ENCODE measurements at places on chromosomes 12 and 14.

DNA sequence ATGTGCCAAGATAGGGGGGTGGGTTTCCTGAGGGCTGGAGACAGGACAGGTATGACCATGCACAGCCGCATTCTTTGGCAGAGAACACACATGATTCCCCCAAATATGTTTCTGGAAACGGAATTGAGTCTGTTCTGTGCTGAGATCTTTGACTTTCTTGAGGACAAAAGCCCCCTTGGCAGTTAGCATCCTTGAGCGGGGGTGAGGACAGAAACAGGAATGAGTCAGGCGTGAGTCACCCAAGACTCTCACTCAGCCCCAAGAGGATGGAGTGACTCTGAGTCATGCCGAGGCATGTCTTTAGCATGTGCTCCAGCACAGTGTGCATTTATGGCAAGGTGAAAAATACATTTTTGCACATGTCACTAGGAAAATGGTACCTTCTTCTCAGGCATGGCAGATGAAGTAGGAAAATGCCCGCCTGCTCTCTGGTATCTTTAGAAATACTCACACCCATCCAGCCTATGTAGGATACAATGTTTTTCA lies 52.1 kb downstream of the DAD1 start:
- DNase-seq, result peak; percentile 95

DNA sequence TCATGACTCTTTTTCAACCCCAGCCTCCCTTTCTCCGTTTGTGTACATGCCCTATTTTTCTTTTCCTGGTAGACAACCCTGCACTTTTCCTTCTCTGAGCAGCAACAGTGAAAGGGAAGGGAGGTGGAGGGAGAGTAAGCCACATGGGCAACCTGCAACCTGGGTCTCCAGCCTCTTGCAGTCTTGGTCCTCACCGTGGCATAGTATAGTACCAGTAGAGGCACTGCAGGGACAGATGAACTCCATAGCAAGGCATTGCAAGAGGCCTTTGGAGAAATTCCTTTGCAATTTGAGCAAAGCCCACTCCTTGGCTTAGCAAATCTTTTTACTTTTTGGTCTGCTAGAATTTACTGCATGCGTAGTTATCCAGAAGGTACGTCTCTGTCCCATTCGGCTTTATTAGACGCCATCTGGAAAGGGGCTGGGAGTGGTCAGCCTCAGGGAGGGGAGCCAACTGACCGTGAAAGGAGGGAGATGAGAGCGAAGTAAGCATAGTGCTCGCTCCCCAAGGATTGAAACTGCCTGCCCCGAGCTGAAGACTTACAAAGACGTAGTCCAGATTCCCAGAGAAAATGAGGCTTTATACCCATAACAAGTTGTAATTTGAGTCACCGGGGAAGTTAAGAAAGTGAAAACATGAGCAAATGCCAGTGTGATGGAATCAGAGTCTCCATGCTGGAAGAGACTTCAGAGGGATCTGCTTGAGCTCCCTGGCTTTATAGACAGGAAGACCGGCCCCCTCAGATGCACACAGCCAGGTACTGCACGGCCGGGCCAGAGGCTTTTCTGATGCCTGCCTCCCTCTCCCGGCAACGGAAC lies 332.0 kb downstream of the CACNA1C start:
- peak; percentile 5 for DNase-seq

DNA sequence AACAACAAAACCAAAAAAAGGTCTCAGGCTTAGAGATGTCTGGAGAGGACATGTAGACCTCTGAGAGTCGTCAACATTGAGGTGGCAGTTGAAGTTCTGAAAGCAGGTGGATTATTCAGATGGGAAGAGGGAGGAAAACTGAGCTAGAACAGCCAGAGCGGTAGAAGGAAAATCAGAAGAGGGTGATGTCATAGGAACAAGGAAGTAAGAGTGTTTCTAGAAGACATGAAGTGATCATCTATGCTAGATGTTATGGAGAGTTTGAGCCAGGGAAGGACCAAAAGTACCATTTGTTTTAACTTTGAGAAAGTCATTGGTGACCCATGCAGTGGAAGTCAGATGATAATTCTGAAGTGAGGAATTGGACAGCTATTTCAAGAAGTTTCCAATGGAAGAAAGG lies 316.2 kb upstream of the RGS6 start:
- no peak for DNase-seq

DNA sequence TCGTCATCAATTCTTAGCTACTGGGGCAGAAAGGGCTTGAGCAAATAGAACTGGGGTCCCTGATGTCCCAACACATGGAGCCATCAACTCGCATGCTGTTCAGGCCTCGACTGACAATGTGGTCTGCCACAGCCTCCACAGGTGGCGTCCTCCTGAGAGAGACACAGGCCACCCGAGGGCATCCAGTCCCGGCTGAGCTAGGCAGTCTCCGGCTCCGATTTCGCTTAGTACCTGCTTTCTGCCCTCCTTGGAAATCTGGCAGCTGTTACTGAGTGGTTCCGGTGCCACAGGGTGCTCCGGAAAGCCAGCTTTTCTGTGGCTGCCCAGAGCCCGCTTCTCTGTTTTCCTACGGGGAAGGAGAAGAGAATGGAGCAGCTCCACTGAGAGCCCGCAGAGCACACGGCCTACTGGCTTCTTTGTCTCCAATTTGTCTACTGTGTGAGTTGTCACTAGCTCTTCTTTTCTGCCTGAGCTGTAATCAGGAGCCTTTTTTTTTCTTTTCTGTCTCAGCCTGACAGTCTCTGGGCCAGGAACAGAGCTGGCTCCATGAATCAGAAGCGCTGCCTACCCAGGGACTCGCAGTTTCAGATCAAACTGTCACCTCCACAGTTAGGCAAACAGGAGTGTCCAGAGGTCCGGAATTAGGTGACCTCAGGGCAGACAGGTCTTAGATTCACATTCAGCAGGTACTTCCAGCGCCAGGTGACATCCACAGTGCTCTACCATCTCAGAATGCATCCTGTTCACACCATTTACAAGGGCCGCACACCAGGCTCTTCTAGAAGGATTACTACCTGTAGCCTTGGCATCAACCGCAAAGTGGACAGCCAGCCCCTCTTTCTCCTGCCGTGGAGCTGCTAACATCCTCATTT lies 73.3 kb downstream of the MOK start:
- no peak for DNase-seq

DNA sequence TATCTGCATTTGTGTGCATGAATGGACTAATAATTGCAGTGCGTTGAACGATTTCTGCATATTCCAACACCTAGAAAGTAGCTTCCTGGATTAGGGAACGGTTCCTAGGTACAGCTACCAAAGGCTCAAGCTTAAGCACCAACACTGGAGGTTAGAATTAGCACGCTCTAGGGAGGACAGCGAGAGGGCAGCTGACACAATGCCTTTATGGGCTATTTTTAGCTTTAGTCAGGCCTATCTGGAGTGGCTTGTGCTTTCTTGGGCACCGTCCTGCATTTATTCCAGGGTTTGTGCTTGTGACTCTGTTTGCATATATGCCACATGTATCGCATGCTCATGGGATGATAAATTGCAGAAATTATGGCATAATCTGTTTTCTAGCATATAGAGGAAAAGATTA lies 13.7 kb downstream of the ETV6 start:
- DNase-seq, result no peak

DNA sequence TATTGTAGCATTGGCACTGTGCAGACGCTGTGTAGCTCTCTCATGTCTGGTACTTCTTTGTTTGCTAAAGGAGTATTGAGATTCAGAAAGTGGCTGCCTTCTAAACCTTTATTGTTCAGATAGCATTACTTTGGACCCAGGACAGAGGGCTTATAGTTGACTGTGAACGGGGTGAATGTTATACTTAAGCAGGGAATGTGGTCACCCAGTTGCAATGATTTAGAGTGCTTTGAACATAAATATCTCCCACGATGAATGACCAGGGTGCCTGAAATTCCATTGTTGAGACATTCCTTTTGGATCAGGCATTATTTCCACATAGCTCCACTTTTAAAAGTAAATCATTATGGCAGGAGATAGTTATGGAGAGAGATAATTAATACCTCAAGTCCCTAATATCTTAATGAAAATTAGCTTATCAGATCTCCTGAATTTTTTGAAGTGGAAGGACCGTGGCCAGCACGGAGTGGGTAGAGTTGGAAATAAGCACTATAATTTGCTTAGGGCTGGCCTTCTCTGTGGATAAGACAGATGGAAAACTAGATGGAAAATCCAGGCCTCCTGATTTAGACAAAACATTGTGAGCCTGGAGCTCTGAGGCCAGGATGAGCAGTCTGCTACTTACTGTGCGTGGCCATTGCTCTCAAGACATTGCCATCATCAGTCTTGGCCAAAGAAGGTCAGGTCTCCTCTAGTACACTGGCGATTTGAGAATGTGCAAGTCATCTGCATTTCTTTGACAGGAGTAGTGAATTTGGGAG lies 114.5 kb downstream of the ETV6 start:
- DNase-seq, result peak; percentile 71

- DNase-seq, result no peak
Observed at GRCh38 chr12:1796515-1797010, 23.8 kb upstream of the LRTM2 start.

GRCh38 chr12:104482113-104482512 lies 25.4 kb downstream of the CHST11 start:
- DNase-seq, result no peak

- no peak for DNase-seq
Observed at GRCh38 chr14:76293923-76294322, 82.0 kb upstream of the ESRRB start.

DNA sequence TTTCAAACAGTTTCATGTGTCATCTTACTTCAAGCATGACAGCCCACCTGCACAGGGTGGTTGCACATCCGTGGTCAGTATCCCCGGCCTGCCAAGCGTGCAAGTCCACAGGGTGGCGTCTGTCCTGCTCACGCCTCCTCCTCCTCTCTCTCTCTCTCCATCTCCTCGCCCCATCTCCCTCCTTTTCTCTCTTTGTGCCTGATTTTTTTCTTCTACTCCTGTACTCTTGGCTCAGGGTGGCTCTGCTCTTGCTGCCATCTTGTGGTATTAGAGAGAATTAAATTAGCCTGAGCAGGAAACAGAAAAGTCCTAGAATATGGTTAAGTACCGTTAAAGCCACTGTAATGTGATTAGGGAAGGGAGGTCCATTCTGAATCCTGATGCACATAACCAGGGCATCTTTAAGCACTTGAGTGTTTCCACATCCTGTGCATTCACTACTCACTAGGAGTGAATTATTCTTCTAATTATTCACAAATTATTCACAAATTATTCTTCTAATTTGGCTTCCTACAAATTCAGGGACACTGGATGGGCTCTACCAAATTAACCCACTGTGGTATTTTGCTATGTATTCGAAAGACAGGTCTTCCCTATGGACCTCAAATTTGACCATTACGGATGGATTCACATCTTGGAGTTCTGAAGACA lies 25.5 kb upstream of the DTX1 start:
- peak; percentile 80 for DNase-seq

- no peak for DNase-seq
Observed at GRCh38 chr12:68234140-68234539, 8.5 kb upstream of the IL26 start.

- no peak for DNase-seq
Observed at GRCh38 chr12:99910342-99910741, 74.4 kb downstream of the ANKS1B start.

- DNase-seq, result peak; percentile 6
Observed at GRCh38 chr12:80353254-80353653, 90.8 kb upstream of the PTPRQ start.

- peak; percentile 55 for DNase-seq
Observed at GRCh38 chr14:64507376-64508156, 3.0 kb downstream of the ZBTB1 start.

DNA sequence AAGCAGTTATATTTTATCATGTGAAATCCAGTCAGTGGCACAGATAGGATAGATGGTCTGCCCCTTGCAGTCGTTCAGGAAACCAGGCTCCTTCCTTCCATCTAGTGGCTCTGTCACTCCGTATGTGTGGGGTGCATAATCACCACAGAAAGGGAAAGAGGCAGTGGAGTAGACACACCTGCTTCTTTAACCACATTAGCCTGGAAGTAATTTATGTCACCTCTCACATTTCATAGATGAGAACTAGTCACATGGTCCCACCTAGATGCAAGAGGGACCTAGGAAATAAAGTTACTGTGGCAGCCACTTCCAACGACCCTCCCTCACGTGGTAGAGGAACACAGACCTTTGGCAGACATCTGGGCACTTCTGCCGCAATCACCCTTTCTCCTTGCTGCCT lies 14.2 kb upstream of the RNU6-8 start:
- no peak for DNase-seq

DNA sequence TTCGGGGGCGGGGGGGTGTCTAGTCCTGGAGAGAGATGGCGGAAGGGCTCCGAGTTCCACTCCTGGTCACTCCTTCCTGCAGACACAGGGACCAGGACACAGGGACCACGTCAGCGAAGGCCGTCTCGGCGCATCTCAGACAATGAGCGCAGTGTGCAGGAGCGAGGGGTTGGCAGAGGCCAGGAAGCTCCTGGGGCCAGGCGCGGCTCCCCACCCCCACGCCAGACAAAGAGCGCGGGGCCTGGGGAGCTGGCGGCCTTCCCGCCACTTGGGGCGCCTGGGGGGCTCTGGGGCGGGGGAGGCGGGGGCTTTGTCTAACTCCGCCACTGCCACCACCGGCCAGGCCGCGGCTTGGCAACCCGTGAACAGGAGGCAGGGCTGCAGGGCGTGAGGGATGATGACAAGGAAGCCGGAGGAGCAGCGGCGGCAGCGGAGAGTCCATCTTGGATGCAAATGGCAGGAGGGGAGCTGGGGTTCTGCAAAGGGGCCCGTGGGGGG lies 2.2 kb downstream of the CDK2AP1 start:
- peak; percentile 31 for DNase-seq

GRCh38 chr14:68935761-68936214 lies 43.3 kb downstream of the ACTN1 start:
- DNase-seq, result no peak

GRCh38 chr12:49953961-49954846 lies 3.7 kb downstream of the AQP2 start:
- DNase-seq, result no peak

GRCh38 chr12:34393086-34393820 lies 371.0 kb downstream of the ALG10 start:
- DNase-seq, result no peak

DNA sequence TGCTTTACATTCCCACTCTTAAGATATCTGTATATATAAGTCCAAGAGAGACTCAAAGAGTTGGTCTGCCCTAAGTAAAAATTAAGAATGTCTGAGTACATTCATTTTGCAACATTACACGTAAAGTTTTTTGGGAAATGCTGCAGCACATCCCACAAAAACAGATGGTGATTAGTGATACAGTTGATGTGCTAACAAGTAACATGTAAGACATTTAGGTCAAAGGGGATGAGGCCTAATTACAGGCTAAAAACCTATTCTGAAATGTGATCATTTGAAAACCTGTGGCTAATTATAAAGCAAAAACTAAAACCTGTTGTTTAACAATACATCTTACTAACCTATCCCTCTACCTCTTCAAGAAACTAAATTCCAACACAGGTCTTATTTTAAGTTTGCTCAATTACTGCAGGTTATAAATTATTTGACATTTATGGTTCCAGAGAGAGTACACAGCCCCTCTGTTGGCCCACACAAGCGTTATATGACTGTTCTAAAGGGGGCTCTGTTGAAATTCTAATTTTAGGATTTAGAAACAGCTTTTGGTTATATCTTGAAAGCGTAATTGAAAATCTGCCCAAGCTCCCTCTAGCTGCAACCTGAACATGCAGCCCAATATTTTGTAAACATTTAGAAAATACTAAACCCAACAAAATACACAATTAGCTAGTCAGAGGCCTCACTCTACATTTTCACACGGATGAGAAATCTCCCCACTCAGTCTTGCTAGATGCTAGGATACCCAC lies 42.9 kb downstream of the BRAP start:
- DNase-seq, result no peak

GRCh38 chr14:95677179-95677835 lies 8.9 kb upstream of the TCL1B start:
- no peak for DNase-seq
